ENCODE measurements at places on chromosomes 4 and X.

DNA sequence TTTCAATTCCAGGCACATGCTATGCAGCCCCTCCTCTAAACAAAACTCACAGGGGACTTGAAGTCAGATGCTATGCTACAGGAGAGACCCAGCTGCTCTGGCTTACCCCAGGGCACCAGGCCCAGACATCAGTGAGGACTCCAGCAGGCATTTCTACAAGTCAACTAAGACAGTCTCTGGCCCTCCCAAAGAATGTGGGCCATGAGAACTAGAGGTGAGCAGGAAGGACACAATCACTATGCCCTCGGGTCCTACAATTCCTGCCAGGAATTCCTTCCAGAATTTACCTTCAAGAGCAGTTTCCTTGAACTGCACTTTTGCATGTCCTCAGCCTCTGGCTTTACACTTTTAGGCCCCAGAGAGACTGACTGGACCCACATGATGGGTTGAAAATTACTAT, 17.4 kb downstream of the TMEM192 start:
- no peak for DNase-seq

DNA sequence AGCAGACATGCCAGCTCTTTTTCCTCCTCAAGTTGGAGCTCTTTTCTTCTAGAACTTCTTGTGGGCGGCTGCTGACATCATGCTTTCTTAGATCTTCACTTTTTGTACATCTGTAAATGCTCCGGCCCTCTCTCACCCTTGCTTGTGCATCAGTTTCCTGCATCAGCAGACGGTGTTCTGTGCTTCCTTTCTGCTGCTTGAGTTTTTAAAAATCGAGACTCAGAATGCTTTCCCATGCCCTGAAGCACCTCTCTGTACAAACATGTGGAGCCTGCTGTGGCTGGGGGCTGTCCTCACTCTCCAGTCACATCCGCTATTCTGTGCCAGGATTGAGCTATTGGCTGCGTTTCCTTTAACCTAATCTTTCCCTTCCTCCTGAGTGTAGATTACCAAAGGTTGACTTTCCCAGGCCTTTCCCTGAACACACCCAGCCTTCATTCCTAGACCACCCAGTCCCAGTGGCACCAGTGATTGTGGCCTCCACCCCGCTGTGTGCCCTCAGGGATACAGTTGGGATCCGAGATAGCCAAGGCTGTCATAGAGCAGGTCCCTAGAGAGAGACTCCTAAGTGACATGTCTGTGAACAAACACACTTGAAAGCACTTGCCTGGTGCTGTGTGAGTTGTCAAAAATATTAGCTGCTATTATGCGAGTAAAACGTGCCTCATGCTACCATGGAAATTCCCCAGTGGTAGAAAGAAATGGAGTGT, 41.9 kb downstream of the TNIP2 start:
- DNase-seq = no peak

DNA sequence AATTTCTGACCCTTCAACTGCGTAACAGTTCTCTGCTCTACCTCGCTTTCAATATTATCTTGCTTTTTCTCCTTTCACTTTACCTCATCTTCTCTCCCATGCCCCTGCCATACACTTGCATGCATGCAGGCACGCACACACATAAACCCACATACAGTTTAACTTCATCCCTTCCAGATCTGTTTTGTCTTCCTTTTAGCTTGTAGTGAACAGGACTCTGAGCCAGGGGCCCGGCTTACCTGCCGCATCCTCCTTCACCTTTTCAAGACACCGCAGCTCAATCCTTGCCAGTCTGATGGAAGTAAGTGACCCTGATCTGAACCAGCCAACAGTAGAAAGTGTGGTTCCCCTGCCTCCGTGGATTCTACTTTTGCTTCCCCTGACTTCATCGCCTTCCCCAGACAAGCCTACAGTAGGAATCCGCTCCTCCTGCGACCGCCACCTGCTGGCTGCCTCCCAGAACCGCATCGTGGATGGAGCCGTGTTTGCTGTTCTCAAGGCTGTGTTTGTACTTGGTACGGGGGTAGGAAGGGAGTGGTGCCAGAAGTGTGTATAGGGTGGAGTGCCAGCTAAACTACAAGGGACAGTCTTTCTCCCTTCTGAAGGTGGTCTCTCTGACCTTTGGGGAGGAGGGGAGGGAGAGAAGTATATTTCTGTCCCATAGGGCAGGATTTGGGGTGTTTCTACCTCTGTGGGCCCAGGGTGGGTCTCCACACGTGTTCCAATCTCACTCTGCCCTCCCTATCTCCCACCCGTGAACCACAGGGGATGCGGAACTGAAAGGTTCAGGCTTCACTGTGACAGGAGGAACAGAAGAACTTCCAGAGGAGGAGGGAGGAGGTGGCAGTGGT, 10.7 kb downstream of the MED12 start:
- DNase-seq = peak; percentile 48

DNA sequence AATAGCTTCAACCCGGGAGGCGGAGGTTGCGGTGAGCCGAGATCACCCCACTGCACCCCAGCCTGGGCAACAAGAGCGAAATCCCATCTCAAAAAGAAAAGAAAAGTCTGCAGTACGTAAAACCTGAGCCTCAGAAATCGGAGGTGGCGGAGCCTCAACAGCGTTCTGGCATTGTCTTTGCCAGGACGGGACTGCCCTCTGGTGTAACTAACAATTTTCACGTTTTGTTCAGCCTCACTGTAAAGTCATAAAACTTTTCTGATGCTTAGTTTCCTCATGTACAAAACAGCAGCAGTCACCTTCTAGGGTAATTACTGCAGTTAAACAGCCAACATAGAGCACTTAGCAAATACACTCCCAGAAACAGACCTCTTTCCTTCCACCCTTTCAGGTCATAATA, 121.7 kb downstream of the RBM47 start:
- no peak for DNase-seq

- no peak for DNase-seq
Measured at GRCh38 chr4:16691450-16691849, 207.0 kb downstream of the LDB2 start.

DNA sequence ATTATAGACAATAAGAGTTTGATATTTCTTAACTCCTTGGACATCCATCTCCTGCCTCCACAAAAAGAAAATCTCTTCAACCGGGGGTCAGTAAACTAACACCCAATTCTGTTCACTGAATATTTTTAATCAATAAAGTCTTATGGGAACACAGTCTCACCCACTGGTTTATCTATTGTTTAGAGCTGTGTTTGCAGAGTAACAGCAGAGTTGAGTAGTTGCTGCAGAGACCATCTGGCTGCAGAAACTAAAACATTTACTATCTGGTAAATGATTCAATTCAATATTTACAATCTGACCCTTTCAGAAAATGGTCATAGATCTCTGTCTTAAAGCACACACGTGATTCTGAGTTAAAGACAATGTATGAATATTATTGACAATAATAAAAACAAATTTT, 94.0 kb downstream of the TMA16 start:
- no peak for DNase-seq

DNA sequence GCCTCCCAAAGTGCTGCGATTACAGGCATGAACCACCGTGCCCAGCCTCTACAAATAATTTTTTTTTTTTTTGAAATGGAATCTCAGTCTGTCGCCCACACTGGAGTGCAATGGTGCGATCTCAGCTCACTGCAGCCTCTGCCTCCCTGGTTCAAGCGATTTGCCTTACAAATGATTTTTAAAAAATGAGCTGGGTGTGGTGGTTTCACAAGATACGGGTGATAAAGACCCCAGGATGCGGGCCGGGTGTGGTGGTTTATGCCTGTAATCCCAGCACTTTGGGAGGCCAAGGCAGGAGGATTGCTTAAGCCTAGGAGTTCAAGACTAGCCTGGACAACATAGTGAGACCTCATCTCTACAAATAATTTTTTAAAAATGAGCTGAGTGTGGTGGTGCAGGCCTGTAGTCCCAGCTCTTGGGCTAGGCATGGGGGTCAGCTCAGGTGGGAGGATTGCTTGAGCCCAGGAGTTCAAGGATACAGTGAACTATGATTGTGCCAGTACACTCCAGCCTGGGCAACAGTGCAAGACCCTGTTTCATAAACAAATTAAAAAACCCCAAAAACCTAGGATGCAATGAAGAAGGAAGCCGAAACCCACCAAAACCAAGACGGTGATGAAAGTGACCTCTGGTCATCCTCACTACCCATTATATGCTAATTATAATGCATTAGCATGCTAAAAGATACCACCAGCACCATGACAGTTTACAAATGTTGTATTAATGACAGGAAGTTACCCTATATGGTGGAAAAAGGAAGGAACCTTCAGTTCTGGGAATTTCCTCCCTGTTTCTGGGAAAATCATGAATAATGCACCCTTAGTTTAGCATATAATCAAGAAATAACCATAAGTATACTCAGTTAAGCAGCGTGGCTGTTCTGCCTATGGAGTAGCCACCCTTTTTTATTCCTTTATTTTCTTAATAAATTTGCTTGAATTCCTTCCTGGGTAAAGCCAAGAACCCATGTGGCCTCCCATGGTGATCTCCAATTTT, 27.7 kb downstream of the PDGFRA start:
- DNase-seq = no peak

DNA sequence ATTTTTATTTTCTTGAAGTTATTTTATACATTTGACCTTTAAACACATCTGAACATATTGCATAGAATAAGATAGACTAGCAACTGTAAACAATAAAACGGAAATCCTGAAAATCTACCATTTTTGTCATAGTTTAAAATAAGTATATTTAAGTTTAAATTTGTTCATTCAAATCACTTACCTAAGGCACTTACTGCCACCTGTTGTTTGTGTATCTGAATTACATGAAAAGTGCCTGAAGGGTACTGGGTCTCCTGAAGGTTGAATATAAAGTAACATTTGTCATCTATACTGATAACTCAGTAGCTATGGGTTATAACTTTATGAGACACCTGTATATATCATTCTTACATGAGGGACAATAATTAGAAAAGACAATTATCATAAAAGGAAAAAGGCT, 38.6 kb downstream of the TRPC5 start:
- no peak for DNase-seq

DNA sequence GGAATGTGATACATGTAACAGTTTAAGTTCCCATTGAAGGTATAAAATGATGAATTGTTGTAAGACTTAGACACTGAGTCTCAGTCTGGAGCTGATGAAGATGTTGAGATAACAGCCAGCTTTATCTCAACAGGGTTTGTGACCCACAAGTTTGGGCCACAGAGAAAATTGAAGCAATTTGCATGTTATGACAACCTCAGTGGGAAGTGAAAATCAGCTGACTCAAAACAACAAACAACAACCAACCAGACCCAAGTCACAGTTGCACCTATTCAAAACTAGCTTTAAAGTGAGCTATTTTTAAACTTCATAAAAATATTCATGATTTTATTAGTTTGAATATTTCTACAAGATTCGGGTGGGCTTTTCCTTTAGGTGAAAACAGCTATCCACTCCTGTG, 8.0 kb downstream of the SFRP2 start:
- DNase-seq = no peak

DNA sequence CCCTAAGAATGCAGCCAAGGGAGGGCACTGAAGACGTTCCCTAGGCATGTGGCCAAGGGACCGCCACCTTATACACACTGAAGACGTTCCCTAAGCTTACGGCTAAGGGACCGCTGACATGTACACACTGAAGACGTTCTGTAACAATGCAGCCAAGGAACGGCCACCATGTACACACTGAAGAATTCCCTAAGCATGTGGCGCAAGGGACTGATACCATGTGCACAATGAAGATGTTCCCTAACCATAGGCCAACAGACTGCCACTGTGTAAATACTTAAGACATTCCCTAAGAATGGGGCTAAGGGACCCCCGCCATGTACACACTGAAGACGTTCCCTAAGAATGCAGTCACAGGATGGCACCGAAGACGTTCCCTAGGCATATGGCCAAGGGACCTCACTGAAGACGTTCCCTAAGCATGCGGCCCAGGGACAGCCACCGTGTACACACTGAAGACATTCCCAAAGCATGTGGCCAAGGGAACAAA, 36.1 kb downstream of the DHRSX start:
- no peak for DNase-seq

DNA sequence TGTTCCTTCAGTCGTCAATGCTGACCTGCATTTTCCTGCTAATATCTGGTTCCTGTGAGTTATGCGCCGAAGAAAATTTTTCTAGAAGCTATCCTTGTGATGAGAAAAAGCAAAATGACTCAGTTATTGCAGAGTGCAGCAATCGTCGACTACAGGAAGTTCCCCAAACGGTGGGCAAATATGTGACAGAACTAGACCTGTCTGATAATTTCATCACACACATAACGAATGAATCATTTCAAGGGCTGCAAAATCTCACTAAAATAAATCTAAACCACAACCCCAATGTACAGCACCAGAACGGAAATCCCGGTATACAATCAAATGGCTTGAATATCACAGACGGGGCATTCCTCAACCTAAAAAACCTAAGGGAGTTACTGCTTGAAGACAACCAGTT, 12.6 kb downstream of the TLR8 start:
- no peak for DNase-seq

DNA sequence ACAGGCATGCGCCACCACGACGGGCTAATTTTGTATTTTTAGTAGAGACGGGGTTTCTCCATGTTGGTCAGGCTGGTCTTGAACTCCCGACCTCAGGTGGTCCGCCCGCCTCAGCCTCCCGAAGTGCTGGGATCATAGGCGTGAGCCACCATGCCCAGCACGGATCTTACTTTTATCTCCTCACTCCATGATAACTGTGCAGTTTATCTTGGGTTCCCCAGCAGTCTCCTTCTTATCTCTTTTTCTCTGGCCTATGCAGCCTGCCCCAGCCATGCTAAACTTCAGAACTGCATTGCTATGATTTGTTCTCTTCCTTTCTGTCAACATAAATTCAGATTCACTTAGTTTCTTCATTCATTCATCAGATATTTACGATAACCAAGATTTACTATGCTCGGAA, 22.4 kb downstream of the PAGE1 start:
- DNase-seq = no peak

DNA sequence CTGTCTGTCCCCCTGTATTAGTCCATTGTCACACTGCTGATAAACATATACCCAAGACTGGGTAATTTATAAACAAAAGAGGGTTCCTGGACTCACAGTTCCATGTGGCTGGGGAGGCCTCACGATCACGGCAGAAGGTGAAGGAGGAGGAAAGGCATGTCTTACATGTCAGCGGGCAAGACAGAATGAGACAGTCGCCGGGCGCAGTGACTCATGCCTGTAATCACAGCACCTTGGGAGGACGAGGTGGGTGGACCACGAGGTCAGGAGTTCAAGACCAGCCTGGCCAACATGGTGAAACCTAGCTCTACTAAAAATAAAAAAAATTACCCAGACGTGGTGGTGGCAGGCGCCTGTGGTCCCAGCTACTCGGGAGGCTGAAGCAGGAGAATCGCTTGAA, 24.7 kb downstream of the IL3RA start:
- no peak for DNase-seq

GRCh38 chrX:132022198-132022966, 720 bp upstream of the STK26 start:
- no peak for DNase-seq
